CD4-positive, alpha-beta T cell treated with Interleukin-10 for 1 hour (primary cell): ENCODE measurements at places on chromosomes 1 and 21.
A peak's percentile ranks its signal among the peaks of the same experiment; 100 is the strongest.

DNA sequence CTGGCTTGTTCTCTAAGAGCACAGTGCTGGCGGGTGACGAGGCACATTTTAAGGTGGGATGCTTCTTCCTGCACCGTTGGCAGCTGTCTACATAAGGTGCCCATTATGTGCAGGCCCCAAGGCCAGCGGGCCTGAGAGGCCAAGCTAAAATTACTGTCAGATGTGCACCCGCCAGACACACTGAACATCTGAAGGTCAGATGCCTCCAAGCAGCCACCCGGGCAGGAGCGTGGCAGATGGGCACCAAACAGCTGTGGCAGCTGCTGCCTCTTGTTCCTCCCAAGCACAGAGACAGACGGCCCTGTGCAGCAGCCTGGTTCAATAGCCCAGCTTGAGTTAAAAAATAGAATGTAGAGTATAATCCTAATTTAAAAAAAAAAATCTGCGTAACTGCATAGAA, 211.9 kb upstream of the EDN2 start:
- DNase-seq, result no peak

DNA sequence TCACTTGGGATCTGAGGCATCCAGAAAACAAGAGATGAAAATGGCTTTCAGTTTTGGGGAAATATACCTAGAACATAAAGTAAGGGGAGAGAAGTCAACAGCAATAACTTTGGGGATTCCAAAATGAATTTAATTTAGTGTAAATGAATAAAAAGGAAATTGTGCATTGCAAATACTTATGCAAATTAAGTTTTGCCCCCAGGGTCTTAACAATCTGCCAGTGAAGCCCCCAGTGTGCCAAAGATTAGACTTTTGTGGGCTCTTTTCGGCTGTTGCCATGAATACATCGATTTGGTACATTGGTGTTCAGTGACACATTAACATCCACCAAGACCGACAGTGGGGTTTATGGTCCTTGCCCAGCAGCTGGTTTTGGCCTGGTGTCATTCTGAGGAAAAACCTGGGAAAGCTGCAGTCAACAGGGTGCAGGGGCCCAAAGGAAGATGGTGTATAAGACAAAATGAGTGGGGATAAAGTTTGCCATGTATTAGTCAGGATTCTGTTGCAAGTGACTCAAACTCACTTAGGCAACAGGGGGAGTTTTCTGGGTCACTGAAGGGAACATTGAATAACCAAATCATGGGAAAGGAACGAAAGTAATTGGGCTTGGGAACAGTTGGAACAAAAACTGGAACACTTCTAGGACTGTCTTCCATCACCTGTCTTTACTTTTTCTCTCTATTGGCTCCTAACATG, 30.2 kb upstream of the IGSF3 start:
- no peak for DNase-seq

- DNase-seq, result no peak
These were observed 622.9 kb upstream of the ADGRL4 start for GRCh38 chr1:79629414-79629813.

DNA sequence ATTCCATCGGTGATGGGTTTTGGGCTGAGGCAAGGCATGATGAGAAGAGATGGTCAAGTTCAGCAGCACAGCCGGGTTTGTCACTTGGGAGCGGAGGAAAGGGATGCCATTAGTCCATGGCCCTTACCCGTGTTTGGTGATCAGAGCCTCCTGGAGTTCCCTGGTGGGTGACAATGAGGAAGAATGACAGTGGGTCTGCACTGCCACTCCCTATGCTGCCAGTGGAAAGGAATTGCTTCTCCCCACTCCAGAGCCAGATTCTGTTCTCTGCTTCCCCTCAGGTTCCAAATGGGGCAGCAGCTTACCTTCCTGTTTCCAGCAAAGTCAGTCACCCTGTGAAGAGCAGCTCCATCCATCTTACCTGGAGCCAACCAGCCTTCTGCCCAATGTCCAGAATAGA, 393.1 kb downstream of the PTPRU start:
- no peak for DNase-seq

GRCh38 chr1:40438391-40439015, 11.8 kb upstream of the ZFP69B start:
- DNase-seq, result peak; percentile 54

- DNase-seq, result no peak
These were observed 103.8 kb downstream of the LRRC7 start for GRCh38 chr1:69671363-69672010.

DNA sequence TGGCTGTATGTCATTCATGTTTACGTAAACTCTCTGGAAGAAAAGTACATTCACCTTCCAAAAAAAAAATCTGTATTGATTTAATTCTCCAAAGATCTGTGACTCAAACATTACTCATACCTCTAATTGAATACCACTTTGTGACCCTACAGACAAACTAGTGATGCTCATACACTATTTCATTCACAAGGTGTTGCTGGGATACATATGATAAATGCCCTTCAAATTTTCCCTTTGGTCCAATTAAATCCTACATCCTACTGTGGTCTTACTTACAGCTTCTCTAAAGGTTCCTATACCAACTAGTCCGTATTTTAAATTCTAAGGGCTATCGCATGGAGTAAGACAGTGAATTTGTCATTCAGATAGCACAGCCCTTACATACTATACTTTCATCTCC, 26.8 kb upstream of the CADM3 start:
- no peak for DNase-seq

DNA sequence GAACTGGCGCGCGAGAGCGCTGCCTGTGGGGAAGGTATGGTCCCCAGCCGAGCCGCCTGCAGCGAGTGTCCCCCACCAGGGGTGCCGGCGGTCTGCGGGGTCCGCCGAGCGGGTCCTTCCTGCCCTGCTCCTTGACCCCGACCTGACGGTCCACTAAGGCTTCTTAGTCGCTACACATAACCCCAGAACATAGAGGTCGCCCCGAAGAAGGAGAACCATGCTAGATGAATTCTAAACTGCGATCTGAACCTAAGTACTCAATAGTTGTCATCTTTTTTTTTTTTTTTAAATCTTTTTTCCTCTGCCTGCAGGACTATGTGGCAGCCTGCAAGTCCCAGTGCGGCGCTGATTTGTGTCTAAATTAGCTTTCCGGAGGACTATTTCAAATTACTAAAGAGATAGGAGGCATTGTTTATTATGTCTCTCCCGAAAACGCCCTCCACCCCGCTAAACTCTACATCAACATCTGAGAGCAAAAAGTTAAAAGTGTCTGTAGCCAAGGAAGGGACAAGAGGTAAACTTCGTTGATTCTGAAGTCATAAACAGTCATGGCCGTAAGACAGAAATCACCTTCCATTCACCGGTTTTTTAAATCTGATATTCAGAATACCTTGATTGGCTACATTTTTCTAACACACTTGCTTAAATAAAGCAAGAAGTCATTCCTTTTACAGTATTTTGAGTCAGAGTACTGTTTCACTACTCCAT, 476 bp downstream of the AXDND1 start:
- DNase-seq, result no peak

- DNase-seq, result no peak
These were observed 20.5 kb upstream of the RHBDL2 start for GRCh38 chr1:38962113-38962512.

GRCh38 chr21:36549470-36549869, 69.5 kb upstream of the CLDN14 start:
- DNase-seq, result no peak

DNA sequence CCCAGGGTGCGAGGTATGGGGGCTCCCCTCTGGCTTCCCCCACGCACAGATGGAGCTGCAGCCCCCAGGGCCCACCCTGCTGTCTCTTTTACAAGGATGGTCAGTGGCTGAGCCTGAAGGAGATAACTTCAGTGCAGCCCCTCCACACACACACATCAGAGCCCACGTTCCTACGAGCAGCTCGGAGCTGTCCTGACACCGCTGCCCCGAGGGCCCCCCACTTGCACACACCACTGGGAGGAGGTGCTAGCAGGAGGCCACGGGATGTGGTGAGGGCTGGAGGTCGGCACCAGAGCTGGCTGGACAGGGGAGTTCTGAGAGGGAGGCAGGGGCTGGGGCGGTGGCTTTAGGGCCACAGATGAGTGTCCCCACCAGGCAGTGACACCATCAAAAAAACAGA, 53.9 kb downstream of the MORN1 start:
- no peak for DNase-seq

- DNase-seq, result no peak
These were observed 35.1 kb upstream of the ADORA3 start for GRCh38 chr1:111538343-111539025.

DNA sequence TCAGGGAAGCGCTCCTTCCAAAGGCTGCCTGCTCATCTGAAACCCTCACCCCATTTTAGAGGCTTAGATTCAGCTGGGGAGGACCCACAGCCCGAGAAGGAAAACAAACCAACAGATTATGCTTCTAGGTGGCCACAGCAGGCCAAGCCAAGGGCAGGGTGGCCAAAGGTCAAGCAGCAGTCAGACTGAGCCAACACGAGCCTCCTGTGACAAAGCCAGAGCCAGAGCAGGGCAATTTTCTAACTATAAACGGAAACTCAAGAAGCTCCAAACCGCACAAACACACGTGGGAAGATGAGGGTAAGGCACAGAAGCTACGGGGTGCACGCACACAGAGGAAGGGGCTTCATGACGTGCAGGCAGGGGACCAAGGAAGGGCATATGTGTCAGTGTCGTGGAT, 64.1 kb downstream of the PLEKHA6 start:
- no peak for DNase-seq

DNA sequence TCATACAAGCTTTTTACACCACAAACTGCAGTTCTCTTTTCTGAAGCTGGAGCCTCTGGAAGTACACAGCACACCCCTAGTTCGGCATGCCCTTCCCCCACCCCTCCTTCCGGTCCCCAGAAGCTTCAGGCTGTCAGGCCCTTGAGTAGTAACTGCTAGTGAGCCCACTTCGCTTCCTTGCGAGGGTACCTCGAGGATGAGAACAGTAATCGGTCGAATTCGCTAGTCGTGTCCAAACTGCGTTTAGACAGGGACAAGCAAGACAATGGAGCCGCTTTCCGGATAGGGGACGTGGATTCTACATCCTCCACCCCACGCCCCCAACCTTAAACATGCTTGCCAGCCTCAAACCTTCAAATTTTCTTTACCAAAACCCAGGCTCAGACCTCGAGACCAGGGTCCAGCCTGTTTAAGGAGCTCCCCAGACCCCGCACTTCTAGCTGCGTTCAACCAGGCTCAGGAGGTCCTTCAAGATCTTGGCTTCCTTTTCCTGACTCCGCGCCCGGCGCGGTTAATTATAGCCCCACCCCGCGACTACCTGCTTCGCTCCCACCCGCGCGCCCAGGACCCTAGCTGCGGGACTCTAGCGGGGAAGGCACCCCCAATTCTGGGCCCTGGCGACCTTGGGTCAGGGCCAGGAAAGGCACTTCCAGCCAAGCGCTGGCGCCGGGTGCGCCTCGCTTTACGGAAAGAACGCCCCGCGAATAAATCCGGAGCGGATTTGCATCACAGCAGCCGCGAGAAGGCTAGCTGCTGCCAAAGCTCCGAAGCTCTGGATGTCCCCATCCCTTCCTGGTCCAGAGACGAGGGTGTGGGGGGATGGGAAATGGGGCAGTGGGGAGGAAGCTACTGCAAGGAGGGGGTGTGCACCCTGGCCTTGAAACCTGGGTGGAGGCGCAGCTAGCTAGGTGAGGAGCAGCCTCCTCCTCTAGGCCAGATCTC, 8.1 kb upstream of the TSPAN1 start:
- peak; percentile 47 for DNase-seq

DNA sequence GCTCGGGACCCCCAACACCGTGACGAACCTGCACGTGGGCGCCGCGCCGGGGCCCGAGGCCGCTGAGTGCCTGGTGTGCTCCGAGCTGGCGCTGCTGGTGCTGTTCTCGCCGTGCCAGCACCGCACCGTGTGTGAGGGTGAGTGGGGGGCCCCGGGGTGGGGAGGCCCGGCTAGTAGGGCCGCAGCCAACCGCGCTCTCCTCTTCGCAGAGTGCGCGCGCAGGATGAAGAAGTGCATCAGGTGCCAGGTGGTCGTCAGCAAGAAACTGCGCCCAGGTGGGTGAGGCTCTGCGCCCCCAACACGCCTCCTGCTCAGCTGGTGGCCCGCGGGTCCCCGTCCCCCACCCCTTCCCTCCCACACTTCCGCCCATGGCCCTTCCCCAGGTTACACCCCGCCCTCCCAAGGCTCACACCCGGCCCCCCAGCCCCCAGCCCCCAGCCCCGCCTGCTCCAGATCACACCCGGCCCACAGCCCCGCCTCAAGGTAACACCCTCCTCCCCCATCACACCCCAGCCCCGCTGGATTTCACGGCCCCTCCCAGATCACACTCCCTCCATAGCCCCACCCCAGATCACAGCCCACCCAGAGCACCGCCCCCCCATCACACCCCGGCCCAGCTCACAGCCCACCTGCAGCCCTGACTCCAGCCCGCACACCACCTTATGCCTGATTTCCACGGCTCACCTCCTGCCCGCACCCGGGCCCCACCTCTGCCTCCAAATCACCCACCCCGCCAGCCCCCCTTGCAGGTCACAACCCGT, 2.4 kb upstream of the MMP23B start:
- DNase-seq, result peak; percentile 91

GRCh38 chr1:14811573-14811972, 213.1 kb downstream of the KAZN start:
- DNase-seq, result no peak

- DNase-seq, result no peak
These were observed 12.3 kb downstream of the CHIT1 start for GRCh38 chr1:203217139-203217655.

GRCh38 chr1:225442123-225442505, 14.3 kb upstream of the LBR start:
- no peak for DNase-seq

- no peak for DNase-seq
These were observed 52.4 kb downstream of the SLC45A1 start for GRCh38 chr1:8370046-8370881.

DNA sequence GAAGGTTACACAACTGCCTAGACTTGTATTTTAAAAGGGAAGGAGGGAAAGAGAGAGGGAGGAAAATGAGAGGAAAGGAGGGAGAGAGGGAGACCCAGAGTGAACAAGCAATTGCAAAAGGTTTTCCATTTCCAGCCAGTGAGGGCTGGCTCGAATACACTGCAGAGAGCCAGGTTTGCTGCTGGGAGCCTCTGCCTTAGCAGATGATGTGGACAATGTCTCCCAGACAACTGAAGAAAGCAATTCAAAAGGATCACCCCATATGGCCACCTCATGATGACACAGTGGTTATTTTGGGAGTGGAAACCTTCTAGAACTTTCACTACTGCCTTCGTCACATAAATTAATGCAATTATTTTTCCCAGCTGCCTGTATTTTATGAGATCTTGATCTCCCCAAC, 86.4 kb downstream of the BCAR3 start:
- DNase-seq, result no peak

GRCh38 chr1:119771770-119772169, 3.1 kb upstream of the HMGCS2 start:
- no peak for DNase-seq

DNA sequence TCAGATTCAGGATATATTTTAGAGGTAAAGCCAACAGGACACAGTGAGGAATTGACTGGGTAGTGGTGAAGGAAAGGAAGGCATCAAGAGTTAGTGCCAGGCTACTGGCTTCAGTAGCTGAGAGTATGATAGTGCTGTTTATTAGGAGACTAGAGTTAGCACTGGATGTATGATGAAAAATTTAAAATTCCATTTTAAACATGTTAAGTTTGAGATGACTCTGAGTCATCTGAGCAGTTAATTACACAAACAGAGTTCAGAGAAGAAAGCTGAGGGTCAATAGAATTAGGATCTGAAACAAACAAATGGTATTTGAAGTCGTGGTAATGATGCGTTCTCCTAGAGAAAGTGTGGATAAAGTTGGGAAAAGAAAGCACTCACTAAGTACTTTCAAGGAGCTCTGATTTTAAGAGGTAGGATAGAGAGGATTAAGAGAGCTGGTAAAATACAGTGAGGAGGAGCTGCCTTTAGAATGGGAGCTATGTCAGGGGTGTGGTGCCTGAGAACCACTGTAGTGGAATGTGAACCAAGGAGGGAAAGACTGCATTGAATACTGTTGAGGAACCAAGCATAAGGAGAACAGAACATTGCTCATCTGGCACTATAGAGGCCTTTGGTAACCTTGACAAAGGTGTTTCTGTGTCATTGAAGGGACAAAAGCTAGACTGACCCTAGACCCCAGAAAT, 21.7 kb upstream of the SHCBP1L start:
- DNase-seq, result no peak
